ENCODE measurements at places on chromosomes 6 and 20.

DNA sequence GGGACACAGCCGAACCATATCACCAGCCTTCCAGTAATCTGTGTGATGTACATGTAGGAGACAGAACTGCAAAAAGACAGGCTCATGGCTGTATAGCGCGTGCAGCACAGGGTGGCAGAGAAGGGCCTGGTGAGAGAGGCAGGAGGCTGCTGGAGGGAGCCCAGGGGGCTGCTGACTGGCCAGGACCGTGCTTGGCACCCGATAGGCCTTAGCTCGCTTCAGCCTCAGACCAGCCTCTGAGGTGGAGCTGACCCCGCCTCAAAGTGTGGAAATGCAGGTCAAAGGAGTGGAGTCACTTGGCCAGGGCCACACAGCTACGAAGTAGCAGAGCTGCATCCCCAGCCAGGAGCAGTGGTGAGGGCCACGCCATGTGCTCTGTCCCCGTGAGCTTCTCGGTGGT is 707.6 kb downstream of the QKI start:
- DNase-seq: no peak

DNA sequence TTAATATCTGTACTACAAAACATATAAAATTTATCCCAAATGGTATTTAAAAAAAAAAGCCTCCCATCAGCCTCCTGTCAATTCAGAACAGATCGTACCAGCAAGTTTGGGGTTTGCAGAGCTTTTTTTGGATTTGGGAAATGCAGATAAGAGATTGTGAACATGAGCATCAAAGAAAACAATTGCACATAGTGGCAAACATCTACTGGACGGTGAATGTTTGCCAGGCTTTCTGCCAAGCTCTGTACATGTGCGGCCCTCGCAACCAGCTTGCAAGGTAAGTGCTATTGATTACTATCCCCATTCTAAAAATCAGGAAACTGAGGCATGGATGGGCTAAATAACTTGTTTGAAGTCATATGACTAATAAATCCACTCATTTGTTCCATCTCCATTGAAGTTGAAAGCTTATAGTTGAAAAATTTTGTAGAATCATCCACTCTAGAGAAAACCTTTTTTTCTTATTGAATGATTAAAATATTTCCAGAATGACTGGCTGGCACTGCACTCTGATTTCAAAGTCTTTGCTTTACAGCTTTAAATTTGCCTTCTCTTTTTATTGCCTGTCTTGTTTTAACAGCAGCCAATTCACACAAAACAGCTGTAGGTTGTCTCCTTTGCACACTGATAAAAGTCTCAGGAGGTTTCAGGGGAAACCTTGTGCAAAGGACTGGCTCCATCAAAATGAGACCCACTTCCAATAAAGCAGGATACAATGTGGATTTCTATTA is 37.4 kb upstream of the SIRT5 start:
- DNase-seq: no peak

DNA sequence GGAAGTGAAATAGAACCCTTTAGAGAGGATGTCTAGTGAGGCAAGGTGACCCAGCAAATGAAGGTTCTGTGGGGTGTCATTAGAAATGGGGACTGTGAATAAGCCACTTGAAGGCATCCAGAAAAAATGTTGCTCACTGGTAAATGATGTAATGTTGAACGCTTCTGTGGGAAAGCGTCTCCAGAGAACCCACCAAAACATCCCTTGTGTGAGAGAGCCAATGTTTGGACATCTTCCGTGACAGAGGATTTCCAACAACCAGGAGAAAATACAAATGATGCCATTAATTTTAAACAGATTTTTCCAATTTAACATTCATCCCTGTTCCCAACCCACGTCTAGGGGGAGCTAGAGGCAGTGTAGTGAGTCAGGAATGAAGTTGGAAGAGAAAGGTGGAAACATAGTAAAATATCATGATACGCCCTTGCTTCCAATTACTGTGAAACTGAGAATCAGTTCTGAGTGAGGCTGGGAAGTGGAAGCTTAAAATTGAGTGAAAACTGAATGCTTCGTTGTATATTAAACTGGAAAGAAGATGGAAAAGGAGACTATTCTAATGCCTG is 584.2 kb downstream of the CD109 start:
- no peak for DNase-seq

DNA sequence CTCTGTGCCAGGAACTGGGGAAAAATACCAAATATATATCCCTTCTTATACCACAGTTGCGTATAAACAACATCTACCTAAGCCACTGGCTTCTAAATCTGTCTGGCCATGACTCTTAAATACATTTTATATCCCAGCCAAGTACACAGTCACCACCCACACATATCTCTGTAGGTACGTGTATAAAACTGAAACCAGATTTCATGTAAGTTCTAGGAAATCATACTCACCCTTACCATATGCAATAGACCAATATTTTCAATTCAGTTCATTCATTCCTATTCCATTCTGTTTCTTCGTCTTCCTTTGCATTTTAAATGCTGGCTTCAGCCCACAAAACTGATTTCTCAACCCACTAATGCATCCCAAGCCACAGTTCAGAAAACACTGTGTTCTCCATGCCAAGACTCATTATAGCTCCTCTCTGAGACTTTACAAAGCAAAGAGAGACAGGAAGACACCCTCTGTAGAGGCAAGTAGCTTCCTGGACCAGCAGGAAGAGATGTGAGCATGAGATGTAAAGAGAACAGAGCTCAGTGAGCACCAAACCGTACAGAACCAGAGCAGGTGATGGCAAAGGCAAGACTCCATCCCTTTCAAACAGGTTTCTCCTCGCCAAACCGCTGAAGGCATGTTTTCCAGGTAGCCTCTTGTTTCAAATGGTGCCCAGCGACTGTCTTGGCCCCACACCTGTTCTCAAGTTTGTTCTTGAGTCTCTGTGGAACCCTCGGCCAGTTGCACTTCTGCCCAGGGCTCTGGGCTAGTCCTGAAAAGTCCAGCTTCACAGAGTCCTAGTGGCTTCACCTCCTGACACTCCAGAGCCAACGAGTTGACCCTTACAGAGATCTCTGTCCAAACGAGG is 18.7 kb downstream of the FAM50B start:
- no peak for DNase-seq

DNA sequence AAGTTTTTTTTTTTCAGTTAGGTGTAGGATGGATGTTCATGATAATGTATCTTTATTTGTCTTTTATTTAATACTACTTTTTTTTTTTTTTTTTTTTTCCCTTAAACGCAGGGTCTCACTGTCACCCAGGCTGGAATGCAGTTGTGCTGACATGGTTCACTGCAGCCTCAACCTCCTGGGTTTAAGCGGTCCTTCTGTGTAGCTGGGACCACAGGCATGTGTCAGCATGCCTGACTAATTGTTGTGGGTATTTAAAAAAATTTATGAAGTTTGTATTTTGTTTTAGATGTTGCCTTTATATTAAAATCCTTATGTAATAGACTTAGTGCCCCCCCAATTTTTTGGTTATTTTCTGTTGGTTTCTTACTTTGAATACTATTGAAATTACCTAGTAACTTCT is 42.6 kb downstream of the NCOA3 start:
- no peak for DNase-seq

DNA sequence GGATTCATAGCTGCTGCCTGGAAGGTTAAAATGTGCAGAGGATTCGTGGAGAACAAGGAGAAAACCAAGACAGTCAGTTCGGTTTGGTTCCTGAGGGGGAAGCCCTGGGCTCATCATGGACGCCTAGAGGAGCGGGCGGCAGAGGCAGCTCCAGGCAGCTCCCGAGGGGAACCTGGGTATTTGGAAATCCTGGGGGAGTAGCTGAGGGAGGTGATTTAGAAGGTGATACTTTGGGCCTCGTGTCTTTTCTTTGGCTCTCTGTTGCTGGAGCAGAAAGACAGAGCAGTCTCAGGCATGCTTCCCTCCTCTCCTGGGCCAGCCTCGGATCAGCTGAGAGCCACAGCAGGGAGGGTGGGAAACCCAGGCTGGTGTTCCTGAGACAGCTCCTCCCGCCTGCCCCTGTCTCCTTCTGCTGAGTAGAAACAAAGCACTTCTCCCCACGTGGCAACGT is 139.5 kb downstream of the DLL1 start:
- no peak for DNase-seq

- DNase-seq: no peak
These were observed 31.3 kb upstream of the TRDN start for GRCh38 chr6:123668063-123668462.

DNA sequence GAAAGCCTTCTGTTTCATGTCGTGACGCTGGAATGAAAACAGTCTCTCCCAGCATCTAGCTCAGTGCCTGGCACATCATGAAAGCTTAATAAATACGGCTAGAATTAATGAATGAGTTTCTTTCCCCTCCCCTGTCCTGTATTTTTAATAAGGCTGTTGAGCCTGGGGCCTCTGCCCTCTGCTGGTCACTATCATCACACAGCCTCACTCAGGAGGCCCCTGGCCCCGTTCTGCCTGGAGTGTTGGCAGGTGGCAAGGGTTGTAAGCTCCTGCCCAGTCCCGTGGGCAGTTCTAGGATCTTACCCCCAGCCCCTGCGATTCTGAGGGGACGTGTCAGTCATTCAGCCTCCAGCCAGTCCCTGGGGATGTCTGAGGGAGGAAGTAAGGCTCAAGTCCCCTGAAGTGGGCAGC is 41.4 kb downstream of the PHACTR3 start:
- no peak for DNase-seq

GRCh38 chr6:35055891-35056290 is 85.2 kb downstream of the TCP11 start:
- no peak for DNase-seq

- DNase-seq: no peak
These were observed 136.7 kb downstream of the AIG1 start for GRCh38 chr6:143197377-143197776.

GRCh38 chr6:89989742-89990141 is 95.5 kb downstream of the GJA10 start:
- DNase-seq: no peak

- DNase-seq: no peak
These were observed 200.3 kb downstream of the ANKRD60 start for GRCh38 chr20:58028123-58028522.

- DNase-seq: peak; percentile 33
These were observed 27.0 kb downstream of the TOX2 start for GRCh38 chr20:43941476-43942200.

GRCh38 chr6:53543359-53544216 is 1.3 kb downstream of the GCLC start:
- DNase-seq: peak; percentile 28

- DNase-seq: no peak
These were observed 391.4 kb upstream of the CITED2 start for GRCh38 chr6:139765825-139766285.

DNA sequence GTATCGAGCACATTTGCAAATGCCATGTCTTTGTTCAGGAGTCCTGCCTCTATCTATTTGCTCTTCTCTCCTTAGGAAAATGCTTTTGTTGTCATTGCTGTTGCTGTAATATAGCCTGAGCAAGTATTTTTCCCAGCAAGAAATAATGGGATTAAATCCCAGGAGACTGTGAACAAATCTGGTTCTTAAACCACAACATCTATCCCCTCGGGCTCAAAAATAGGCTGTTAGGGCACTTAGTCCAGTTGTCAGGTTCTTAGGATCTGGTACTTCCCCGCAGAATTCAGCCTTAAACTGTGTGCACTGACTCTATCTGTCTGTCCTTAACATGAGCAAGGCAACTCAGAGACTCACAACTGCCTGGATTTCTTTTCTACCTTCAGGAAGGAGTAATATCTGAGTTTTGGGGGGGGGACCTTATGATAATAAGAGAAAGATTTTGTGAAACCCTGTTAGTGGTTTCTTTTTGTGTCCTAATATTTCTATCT is 437.5 kb downstream of the HTR1B start:
- no peak for DNase-seq

GRCh38 chr20:63750807-63751470 is 11.4 kb downstream of the SLC2A4RG start:
- DNase-seq: no peak

- no peak for DNase-seq
These were observed 429.7 kb downstream of the EPHA7 start for GRCh38 chr6:92989656-92990055.

- no peak for DNase-seq
These were observed 1.0 kb upstream of the VGLL2 start for GRCh38 chr6:117264369-117264691.

DNA sequence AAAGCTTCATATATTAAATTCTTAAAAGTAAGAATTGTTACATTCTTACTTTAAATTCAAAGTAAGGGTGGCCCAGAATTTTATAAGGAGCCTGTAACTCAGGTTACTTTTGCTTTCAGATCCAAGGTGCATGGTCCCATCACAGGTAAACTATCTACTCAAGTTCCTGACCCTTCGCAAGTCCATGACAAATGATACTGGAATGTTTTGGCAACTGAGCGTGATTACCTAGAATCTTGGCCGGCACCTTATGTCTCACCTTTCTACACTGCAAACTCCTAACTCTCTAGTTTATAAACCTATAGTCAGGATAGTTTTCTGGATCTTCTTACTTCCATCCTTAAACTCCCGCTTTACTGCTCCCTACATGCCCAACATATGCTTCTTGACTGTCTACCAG is 67.9 kb upstream of the HMGN3 start:
- no peak for DNase-seq

- peak; percentile 49 for DNase-seq
These were observed 17.8 kb upstream of the TAGAP start for GRCh38 chr6:159062564-159062945.

DNA sequence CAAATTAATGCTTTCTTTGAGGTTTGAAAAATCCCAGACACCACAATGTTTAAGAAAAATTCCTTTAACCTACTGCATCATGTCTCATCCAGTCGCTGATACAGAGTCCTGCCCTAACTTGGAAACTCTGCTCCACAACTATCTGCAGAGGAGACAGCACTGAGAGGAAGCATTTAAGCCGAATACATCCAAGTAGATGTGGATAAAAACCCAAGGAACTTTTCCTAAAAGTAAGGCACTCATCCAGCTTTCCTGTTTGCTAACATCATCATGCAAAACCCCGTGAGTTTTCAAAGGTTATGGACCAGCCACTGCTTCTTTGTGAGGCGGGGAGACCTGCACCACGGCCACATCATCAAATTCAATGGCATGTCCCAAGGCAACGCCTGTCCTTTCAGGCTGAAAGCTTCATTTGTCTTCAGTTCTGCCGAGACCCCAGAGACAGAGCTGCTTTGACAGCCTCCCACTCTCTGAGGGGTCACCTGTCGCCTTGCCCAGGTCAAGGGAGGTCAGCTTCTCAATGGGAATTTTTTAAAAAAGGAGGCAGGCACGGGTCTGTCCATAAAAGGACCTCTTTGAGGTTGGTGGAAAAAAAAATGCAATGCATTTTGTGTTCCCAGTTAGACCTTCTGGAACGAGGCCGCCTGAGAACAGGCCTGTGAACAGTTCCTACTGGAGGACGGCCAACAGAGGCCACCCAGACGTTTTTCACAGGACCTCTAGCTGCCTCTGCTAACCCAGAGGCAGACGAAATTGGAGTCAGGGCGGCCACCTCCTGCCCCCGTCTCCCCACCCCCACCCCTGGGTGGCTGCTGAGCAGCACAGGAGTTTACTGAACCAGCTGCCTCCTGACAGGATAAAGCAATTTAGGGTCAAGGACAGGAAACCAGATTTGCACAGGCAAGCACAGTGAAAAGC is 142.5 kb upstream of the HDDC2 start:
- DNase-seq: no peak

Measured in OCI-LY7 (cell line).